ENCODE measurements at places on chromosomes 6 and 20.
A peak's percentile ranks its signal among the peaks of the same experiment; 100 is the strongest.

GRCh38 chr20:37480919-37481318, 40.1 kb upstream of the NNAT start:
- peaks cover 6% of the 10 kb centered on the region for H3K27me3 ChIP-seq
- no peak overlapping the region for H3K4me3 ChIP-seq
- H3K27ac ChIP-seq = no peak overlapping the region
- no peaks in the 10 kb centered on the region for H3K36me3 ChIP-seq
- DNase-seq = peak; percentile 38

- no peaks in the 10 kb centered on the region for H3K36me3 ChIP-seq
- no peak overlapping the region for H3K27ac ChIP-seq
- H3K27me3 ChIP-seq = no peaks in the 10 kb centered on the region
- no peak for DNase-seq
- H3K4me1 ChIP-seq = no peaks in the 10 kb centered on the region
Measured at GRCh38 chr6:91149956-91150705, 563.3 kb upstream of the MAP3K7 start.

GRCh38 chr20:37397076-37397953, 51.4 kb downstream of the SRC start:
- H3K4me3 ChIP-seq = no peak overlapping the region
- H3K27ac ChIP-seq = no peak overlapping the region
- no peak for DNase-seq

DNA sequence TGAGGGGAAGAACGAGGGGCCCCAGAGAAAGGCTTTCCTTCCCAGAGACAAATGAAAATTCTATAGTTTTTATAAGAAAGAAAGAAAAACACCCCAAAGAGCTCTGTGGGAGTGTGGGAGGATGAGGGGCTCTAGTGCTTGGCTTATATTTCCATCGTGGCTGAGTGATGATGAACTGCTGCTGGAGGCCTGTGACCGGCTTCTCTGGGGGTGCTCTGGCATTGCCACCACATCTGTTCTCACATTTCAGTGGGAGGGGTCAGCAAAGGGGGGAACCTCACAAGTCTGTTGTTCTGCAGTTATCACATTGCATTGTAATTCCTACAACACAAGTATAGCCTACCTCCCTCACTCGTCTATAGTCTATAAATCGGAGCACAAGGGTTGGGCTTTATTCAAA, 67.6 kb upstream of the BACH2 start:
- DNase-seq = no peak
- no peaks in the 10 kb centered on the region for H3K36me3 ChIP-seq
- no peaks in the 10 kb centered on the region for H3K27me3 ChIP-seq

DNA sequence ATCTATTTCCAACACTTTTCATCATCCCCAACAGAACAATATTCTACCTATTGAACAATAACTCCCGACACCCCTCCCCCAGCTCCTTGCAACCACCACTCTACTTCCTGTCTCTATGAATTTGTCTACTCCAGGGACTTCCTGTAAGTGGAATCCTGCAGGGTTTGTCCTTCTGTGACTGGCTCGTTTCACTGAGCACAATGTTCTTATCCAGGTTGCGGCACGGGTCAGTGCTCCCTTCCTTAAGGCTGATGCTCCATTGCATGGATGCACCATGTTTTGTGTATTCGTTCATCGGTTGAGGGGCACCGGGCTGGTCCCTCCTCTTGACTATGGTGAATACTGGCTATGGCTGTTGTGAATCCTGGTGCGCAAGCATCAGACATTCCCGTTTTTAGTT, 163.2 kb downstream of the TBXT start:
- DNase-seq = no peak
- no peaks in the 10 kb centered on the region for H3K4me1 ChIP-seq
- H3K27ac ChIP-seq = no peak overlapping the region
- no peaks in the 10 kb centered on the region for H3K36me3 ChIP-seq

DNA sequence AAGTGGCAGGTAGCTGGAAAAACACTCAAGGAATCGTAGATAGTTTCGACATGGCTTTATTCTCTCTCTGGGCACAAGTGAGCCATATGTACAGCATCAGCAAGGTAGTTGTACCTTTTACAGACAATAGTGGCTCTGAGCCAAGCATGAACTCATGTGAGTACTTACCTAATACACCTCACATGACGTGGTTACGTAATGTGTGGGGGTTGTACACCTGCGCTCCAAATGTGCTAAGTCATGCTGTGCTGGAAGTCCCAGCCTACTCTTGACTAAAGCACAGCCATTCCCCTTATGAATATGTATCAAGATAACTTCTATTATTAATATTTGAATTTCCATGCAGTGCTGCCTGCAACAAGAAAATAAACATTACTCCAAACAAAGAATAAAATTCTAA, 78.8 kb upstream of the HMGN3 start:
- H3K27ac ChIP-seq = peak overlapping the region; percentile 24
- peak; percentile 79 for DNase-seq
- H3K4me1 ChIP-seq = peaks cover 11% of the 10 kb centered on the region
- H3K27me3 ChIP-seq = no peaks in the 10 kb centered on the region
- no peak overlapping the region for H3K4me3 ChIP-seq
- H3K36me3 ChIP-seq = no peaks in the 10 kb centered on the region

GRCh38 chr6:110493253-110493800, 16.9 kb upstream of the SLC22A16 start:
- peaks cover 17% of the 10 kb centered on the region for H3K4me1 ChIP-seq
- no peak overlapping the region for H3K4me3 ChIP-seq
- no peaks in the 10 kb centered on the region for H3K27me3 ChIP-seq
- DNase-seq = no peak
- H3K36me3 ChIP-seq = no peaks in the 10 kb centered on the region
- H3K27ac ChIP-seq = no peak overlapping the region

Measured in RWPE2 (cell line).